ENCODE measurements at places on chromosomes 2 and 18.

- DNase-seq, result no peak
Measured at GRCh38 chr18:79766308-79766707, 31.4 kb upstream of the KCNG2 start.

GRCh38 chr2:10371441-10372196, 68.9 kb downstream of the HPCAL1 start:
- no peak for DNase-seq

- no peak for DNase-seq
Measured at GRCh38 chr2:79235135-79235534, 75.6 kb upstream of the REG3A start.

GRCh38 chr2:174699993-174700766, 64.1 kb downstream of the CHRNA1 start:
- DNase-seq, result no peak

GRCh38 chr2:24153478-24153877, 21.4 kb upstream of the FAM228A start:
- DNase-seq, result no peak

- DNase-seq, result no peak
Measured at GRCh38 chr2:232129483-232129882, 168.0 kb downstream of the DIS3L2 start.

- DNase-seq, result no peak
Measured at GRCh38 chr2:115569547-115569946, 1127.1 kb downstream of the DPP10 start.

GRCh38 chr18:63378919-63379638, 12.1 kb upstream of the KDSR start:
- DNase-seq, result no peak

Data from activated T-cell treated with anti-CD3 and anti-CD28 coated beads, Interleukin-2, amount 50 U/mL, for 24 hours (primary cell).